ENCODE measurements at places on chromosomes 13 and 19.

- DNase-seq: no peak
Measured at GRCh38 chr19:41998246-41999020, 4.4 kb upstream of the ATP1A3 start.

DNA sequence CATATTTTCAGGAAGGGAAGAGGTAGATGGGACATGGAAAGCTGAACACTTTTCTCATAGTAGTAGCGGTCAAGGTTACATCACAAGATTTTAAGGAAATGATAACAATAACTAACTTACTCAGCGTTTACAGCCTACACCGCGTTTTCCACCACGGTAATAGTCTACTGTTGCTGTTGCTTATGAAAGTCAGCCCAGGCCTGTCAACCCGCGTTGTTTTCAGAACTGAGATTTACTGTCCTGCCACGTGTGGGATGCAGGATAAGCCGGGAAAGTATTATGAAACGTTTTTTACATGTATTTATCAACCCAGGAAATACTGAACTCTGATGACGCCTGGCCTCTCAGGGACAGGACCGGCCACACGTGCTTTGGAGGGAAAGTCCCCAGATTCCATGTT lies 36.0 kb upstream of the LAMP1 start:
- peak; percentile 89 for DNase-seq

DNA sequence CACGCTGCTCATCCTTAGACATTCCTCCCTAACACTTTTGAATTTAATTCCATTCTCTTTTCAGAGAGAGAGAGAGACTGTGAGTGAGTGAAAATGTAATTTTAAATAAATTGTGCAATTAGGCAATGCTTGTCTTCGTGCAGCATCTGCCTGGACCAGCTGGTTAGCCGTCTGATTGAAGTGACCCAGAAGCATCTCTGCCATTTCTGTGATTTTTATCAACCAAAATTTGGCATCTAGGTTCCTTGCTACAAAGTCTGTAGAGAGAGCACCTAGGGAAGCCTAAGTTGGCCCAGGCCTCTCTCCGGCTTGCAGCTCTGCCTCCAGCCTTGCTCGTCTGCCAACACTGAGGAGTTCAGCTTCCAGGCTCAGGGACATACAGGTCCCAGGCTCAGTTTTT lies 138.6 kb upstream of the GPR12 start:
- DNase-seq: no peak

DNA sequence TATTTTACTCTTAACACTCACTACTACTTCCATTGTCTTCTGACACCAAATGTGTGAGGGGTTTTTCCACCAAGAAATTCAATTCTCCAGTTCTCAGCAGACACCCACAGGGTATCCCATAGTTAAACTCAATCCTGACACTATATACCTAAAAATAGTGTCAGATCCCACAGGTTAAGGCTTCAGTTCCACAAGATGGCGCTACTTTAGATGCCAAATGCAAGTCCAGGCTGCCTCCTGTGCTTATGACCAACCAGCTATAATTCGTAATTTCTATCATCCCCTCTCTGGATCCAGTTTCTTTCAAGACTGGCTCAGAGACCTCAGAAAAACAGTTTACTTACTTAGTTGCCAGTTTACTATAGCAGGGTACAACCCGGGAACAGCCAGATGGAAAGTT lies 1146.2 kb upstream of the SPRY2 start:
- no peak for DNase-seq

GRCh38 chr13:33454844-33455705 lies 169.5 kb upstream of the STARD13 start:
- DNase-seq: no peak

DNA sequence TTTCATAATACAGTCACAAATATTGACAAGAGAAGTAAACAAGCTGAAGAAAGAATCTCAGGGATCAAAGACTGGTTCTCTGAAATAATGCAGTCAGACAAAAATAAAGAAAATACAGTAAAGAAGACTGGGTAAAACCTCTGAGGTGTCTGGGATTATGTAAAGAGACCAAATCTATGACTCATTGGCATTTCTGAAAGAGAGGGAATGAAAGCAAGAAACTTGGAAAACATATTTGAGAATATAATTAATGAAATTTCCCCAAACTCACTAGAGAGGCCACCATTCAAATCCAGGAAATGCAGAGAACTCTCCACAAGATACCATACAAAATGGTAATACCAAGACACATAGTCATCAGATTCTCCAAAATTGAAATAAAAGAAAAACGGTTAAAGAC lies 53.0 kb upstream of the GPC6 start:
- DNase-seq: no peak

- DNase-seq: no peak
Measured at GRCh38 chr13:23620211-23620610, 50.0 kb downstream of the TNFRSF19 start.

DNA sequence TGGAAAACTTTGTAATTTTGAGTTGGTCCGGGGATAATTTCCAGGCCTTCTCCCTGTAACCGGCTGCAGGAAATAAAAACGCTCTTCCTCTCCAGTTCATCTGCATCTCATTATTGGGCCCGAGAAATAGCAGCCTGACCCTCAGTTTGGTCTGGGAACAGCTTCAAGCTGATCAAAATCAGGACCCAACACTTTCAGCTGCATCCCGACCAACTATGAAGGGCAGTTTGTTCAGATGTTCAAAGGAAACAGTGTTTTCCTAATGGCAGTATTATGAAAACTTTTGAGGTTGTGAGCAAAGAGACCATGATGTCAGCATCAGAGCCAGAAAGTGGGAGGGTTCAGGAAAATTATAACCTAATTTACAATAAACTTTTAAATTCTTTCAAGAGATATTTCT lies 35.7 kb downstream of the STK24 start:
- DNase-seq: peak; percentile 27

DNA sequence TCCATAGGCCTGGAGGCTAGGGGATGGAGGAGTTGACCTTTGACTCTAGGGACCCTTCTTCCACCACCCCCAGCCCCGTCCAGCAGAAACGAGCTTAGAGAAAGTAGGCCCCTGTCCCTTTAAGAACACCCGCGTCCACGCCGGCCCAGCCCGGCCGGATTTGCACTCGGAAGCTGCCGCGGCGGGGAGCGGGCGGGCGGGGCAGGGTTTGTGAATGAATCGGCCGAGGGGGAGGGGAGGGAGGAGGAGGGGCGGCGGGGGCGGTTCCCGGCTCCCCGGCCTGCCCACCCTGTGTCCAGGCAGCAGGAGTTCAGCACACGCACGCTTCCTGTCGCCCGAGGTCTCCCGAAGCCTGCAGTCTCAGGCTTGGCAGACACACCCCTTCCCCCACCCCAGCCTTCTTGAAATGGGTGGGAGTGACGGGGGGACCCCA lies 1.5 kb downstream of the UNC13A start:
- DNase-seq: no peak

DNA sequence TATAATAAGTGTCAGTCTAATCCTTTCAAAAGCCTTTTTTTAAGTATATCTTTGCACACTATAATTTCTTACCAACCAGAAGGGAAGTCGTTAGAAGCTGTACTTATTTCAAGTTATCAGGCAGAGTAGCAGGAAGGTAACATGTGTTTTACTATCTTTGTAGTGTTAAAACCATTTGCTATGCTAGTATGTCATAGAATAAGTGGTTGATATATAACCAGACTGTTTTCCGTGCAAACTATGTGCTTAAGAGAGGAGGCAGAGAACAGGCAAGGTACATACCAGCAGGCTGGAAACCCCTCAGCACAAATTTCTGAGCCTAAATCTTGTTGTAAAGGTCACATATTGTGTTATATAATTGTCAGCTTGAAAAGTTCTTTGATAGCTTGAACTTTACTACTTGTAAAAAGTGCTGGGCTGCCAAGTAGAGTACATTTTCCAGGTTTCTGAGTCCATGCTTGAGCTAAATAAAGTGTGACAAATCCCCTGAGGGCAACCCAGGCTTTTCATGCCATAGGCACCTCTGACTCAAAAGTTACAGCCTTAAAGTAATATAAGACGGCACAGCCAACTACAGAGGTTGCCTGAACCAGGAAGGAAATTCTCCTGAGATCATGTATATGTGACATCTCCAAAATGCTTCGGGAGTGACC lies 1297.4 kb downstream of the PCDH9 start:
- no peak for DNase-seq

GRCh38 chr19:12985049-12985776 lies 10.1 kb upstream of the NFIX start:
- no peak for DNase-seq

DNA sequence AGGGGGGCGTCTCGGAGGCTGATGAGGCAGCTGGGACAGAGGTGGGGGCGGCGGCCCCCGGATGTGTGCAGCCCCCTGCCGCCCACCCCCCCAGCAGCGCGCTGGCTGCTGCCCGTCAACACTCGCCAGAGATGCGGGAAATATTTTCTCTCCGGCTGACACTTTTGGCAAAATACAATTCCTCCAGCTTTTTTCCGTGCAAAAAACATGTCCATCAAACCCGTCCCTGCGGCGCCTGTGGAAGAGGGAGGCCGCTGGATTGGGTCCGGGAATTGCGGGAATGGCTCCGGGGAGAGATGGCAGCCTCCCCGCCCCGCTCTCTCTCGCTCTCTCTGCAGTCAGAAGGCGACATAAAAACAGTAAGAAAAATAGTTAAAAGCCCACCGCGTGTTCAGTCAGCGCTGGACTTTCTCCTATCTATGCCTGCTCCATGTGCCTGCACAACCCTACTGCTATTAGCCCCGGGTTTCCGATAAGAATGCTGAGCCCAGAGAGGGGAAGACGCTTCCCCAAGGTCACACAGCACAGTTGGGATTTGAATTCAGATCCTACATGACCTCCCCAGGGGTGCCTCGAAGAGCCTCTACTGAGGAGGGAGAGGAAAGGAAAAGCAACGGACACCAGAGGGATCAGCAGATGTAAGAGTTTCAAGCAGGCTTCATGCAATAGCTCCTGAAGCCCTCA lies 23.2 kb downstream of the ZNRF4 start:
- no peak for DNase-seq

DNA sequence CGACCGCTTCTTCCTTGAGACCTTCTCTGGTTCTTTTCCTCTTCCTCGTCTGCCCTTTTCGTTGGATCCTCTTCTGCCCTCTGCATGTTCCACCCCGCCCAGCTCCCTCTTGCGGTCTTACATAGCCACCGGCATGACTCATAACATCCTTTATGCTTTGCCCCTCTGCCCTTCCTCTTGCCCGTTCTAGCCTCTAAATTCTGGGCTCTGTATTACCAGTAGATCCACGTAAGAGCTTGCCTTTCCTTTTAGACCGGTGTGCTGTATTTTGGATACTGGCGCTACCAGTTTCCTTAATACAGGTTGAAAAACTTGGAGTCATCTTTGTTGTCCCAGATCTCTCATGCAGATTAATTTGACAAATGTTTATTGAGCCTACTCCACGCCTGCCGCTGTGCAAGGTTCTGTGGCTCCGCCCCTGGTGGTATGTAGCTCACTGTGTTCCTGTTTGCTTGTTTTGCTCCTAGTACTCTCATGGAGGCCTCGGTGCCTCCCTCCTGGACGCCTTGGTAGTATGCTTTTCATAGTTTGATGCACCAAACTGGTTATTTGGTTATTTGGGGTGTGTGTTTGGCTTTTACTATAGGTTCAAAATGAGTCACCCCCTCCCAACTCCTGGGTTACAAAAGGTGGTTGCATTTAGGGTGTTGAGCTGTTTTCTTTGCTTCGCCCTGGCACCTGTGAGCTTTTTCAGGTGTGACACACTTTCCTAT lies 1.7 kb downstream of the GTF3A start:
- DNase-seq: peak; percentile 92

- DNase-seq: no peak
Measured at GRCh38 chr13:64765636-64766035, 2464.5 kb downstream of the PCDH9 start.

DNA sequence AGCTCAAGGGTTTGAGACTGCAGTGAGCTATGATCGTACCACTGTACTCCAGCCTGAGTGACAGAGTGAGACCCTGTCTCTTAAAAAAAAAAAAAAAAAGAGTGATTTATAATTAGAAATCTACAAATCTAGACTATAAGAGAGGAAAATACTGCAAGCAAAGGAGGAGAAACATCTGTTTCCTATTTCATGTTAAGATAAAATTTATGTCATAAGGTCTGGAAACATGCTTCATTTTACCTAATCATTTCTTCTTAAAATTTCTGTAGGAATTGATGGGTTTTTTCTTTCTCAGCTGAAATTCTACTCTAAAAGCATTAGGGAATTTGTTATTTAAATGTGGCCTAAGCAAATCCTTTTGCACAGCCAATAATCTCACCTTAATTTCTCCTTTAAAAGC lies 53.2 kb downstream of the C13orf42 start:
- DNase-seq: no peak

DNA sequence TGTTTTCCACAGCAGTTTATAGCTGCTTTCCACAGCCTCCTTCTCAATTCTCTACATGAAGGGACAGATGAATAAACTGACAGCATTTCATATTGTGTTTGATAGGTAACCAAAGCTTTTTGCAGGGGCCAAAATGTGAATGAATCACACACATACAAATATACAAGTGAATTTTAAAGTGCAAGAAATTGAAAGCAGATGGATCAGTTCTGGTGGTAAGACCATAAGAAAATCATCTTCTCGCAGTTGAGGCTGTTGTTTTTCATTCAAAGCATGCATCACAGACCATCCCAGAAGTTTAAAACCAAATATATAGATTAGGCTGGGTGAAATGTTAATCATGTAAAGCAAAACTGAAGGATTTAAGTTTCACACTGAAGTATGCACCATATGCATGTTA lies 1569.4 kb downstream of the PCDH9 start:
- no peak for DNase-seq

DNA sequence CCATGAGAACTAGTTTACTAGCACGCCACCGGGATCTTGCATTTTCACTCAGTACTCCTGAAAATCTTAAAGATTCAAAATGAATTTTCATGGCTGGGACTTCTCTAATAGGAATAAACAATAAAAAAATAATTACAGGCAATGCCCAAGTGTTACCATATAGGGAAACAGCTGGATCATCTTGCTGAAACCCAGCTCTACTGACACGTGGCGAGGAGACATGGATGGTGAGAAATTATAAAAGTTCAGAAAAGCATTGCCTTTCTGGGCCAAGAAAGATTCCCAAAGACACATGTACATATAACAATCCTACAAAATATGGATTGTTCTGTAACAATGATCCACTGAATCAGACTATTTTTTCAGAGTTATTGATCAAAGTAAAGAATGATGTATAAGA lies 209.3 kb downstream of the RGCC start:
- no peak for DNase-seq

GRCh38 chr19:2328401-2329148 lies at the start of the genes LSM7 and SPPL2B:
Gene LSM7, minus strand, starts transcription at chr19:2328586. Its CDS starts 20 bp downstream, at chr19:2328566.
Gene SPPL2B, plus strand, starts transcription at chr19:2328684. Its CDS starts 26 bp downstream, at chr19:2328710.
- peak; percentile 92 for DNase-seq

DNA sequence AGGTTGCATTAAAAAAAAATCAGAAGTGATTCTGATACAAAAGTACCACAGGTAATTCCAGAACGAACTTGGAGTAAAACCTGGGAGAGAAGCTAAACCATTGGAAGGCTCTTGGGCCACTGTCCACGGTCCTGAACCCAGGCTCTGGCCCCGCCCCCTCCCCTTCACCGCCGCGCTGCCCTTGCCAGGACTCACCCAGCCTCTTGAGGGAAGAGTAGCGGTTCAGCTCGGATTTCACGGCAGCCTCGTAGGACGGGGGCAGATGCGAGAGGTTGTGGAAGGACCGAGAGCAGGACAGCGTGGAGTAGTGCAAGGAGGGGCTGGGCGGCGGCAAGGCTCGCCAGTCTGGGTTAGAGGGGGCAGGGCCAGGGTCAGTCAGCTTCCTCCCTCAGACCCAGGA lies 5.7 kb downstream of the SHISA7 start:
- DNase-seq: no peak

GRCh38 chr19:51664997-51665396 lies 18.4 kb upstream of the SIGLEC14 start:
- DNase-seq: no peak
